HT1080 (cell line): ENCODE measurements at places on chromosomes 2 and 18.
A peak's percentile ranks its signal among the peaks of the same experiment; 100 is the strongest.

DNA sequence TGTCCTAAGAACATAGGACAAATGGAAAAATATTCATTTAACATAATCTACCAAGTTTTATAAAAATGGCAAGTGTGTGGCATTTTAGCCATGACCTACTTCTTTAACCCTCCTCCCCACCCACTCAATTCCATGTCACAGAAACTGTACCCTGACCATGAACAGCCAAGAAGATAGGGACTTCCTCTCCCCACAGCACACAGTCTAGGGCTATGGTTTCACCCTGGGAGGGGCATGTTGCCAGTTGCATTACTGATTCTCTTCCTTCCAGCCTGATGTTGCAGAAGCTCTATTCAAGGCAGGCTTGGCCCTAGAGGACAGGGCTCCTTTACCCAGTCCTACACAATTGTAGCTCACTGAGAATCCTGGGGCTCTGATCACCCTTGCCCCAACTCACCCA is 153.6 kb upstream of the KLF7 start:
- no peak for DNase-seq

GRCh38 chr2:179952658-179953057 is 54.4 kb downstream of the CWC22 start:
- DNase-seq = no peak

DNA sequence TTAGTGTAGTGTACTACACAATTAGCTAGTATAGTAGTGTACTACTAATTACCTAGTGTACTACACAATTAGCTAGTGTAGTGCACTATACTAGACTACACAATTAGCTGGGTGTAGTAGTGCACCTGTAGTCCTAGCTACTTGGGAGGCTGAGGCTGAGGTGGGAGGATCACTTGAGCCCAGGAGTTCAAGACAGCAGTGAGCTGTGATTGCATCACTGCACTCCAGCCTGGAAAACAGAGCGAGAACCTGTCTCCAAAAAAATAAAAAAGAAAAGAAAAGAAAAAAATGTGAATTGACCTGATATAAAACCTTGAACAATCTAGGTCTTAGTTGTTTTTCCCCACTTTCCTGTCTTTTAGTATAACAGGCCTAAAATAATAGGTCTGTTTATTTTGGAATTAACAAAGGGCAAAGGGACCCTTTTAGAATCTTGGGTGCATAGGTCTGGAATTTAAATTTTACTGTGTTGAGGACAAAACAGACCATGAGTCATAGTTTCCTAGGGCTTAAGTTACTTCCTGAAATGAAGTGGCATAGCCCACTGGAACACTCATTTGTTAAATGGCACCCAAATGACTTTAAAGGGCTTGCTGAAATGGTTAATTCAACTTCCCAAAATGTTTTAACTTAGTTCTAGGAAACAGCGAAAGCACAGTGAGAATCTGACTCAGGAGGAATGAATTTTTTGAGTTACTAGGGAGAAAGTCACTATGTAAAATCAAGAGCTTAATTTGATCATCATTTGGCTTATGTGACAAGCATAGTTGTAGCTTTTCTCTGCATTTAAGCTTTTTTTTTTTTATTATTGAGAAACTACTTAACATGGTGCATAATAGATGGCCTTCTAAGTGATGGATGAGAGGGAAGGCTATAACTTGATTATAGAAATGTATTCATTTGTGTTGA is 50.7 kb upstream of the ARL5A start:
- DNase-seq = peak; percentile 78

GRCh38 chr2:239300871-239301735 is 99.7 kb downstream of the HDAC4 start:
- DNase-seq = no peak

- no peak for DNase-seq
These were observed 36.6 kb upstream of the STAT1 start for GRCh38 chr2:191050640-191050987.

DNA sequence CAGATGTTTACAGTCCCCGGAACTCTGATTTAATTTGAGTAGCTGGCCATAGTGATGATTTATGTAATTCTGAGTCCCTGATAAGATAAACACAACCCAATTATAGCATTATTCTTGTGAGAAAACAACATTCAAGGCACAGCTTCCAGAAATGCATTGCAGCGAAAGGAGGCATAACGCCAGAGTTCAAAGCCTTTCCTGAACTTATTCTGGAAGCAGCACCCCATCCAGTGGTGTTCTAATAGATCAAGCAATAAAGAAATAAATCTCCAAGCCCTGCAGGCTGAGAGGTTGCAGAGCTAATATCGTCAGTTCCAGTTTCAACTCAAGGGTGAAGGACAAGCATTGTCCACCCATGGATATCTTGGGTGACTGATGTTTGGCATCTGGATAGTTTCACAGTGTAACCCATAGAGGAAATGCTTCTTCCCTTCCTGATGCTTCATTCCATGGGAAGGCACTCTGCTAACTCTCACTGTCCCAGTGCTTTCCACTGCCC is 18.8 kb downstream of the CDH2 start:
- no peak for DNase-seq

- peak; percentile 89 for DNase-seq
These were observed 431.1 kb upstream of the ZEB2 start for GRCh38 chr2:144950899-144951560.

- DNase-seq = no peak
These were observed 187.0 kb downstream of the MREG start for GRCh38 chr2:215826376-215826775.

- no peak for DNase-seq
These were observed 2.1 kb upstream of the VWA3B start for GRCh38 chr2:98084869-98085238.

DNA sequence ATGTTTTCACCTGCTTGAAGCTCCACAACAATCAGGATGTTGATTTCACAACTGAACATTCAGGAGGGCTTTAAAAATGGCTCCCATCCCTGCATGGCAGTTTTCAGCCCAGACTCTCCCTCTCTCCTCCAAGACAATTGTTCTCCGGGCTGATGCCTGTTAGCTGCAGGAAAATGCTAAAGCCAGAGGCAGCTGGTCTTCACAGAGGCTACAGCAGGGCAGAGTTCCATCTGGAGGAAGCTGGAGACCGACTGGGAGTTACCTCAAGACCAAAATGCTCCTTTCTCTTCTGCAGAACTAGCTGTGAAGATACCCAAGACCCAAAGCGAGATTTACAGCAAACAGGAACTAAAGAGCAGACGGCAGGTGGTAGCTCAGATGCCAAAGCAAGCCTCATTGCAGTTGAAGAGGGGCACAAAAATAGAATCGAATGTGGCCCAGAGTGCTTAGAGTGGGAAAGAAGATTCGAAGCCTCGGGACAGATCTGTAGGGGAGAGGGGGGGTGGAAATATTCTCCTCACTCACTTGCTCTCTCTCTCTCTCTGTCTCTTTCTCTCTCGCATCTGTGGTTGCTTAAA is 423.6 kb downstream of the ZNF521 start:
- DNase-seq = no peak

GRCh38 chr18:74500372-74500771 is 4.2 kb downstream of the CNDP2 start:
- DNase-seq = no peak

DNA sequence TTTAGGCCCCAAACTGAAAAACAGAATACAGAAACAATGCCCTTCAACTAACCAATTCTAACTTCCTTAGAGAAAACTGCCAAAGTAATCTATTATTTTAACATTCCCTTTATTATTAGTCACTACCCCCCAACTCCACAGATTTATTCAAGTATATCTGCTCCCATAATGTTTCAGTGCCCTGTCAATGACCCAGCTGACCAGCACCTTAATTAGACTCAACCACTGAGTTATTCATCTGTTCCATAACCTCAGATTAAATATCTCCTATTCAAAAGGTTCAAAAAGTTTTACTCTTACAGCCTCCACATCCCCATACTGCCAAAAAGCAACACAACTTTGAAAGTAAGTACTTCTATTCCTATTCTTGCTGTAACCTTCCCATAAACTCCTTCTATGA is 202.4 kb downstream of the EXOC6B start:
- DNase-seq = no peak

GRCh38 chr2:170643346-170643745 is 71.8 kb upstream of the SP5 start:
- no peak for DNase-seq

DNA sequence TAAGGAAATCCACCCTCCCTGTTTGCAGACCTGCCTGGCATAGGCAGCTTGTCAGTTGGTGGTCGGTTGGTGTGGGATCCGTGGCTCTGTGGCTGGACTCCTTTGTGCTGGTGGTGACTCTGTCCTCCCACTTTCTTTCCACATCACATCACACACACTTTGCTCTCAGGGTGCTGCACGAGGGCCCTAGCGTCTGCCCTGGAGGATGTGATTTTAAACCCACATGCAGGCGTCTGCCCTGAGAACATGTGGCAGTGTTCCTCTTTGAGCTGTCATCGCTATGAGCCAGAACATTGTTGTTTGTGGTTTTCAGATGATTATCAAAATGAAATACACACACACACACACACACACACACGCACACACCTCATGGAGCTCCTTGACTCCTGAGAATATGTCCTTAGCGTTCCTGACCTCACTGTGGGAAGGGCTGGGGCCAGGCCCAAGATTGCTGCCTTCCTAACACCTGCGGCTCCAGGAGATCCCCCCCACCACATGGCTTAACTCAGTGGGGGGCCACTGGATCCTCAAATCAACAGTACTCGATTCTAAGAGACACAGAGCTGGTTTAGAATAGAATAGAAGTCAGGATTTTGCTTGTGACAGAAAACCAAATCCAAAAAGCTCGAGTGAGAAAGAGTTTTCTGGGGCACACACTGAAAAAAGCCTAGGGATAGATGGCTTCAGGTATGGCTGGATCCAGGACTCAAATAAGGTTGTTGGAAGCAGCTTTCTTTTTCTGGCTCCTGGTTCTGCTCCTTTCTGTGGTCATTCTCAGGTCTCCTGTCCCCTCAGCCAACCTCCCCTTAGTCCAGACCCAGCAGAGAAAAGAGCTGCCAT is 54.8 kb downstream of the RTP5 start:
- no peak for DNase-seq

- no peak for DNase-seq
These were observed 82.5 kb upstream of the GAREM1 start for GRCh38 chr18:32553174-32553573.

GRCh38 chr2:101022221-101022620 is 20.1 kb downstream of the RPL31 start:
- no peak for DNase-seq

DNA sequence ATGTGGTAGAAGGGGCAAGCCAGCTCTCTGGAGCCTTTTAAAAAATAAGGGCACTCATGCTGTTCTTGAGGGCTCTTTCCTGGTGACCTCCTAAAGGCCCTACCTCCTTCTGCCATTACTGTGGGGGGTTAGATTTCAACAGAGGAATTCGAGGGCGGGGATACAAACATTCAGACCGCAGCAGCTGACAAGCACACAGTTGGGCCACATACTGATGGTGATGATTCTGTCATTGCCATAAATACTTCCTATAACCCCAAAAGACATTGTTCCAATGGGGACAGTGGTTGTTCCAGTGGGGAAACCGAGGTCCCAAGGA is 67.0 kb downstream of the TSHZ1 start:
- DNase-seq = no peak

GRCh38 chr2:59888015-59888414 is 665.4 kb downstream of the BCL11A start:
- DNase-seq = no peak

GRCh38 chr18:8107426-8107825 is 501.8 kb upstream of the RAB12 start:
- no peak for DNase-seq

GRCh38 chr2:158024288-158024898 is 77.3 kb upstream of the UPP2 start:
- DNase-seq = peak; percentile 36

- DNase-seq = no peak
These were observed 230.7 kb downstream of the ZNF516 start for GRCh38 chr18:76264198-76264875.
